NCI-H1436 (cell line): ENCODE measurements at places on chromosomes 5 and 9.

- no peak for DNase-seq
Observed at GRCh38 chr5:120124961-120125360, 339.1 kb upstream of the PRR16 start.

- DNase-seq, result no peak
Observed at GRCh38 chr5:145829708-145830361, 5.3 kb downstream of the PRELID2 start.

DNA sequence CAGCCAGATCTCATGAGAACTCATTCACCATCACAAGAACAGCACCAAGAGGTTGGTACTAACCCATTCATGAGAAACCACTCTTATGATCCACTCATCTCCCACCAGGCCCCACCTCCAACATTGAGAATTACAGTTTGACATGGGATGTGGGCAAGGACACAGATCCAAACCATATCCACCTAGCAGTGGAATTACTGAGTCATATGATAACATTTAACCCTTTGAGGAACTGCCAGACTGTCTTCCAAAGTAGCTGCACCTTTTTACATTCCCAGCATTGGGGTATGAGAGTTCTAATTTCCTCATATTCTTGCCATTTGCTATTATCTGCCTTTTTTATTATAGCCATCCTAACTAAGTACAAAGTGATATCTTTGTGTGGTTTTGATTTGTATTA, 51.9 kb downstream of the CTNNA1 start:
- DNase-seq, result no peak

DNA sequence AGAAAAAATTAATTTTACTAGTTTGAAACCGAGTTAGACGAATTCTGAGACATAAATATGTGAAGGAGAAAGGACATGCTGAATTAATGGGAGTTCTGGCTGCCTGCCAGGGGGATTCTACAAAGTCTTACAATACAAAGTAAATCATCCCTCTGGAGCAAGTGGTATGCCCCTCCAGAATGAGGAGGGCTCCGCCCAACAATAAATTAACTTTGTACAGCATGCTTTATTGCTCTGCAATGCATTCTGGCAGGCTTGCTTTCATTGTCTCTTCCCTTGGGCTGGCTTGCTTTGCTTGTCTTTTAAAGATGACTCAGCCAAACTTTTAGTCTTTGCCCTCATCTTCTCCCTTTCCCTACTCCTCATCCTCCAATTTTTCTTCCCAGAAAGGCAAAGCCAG, 11.7 kb upstream of the PCDHB1 start:
- peak; percentile 68 for DNase-seq

- peak; percentile 43 for DNase-seq
Observed at GRCh38 chr5:93800988-93801811, 59.8 kb upstream of the POU5F2 start.

DNA sequence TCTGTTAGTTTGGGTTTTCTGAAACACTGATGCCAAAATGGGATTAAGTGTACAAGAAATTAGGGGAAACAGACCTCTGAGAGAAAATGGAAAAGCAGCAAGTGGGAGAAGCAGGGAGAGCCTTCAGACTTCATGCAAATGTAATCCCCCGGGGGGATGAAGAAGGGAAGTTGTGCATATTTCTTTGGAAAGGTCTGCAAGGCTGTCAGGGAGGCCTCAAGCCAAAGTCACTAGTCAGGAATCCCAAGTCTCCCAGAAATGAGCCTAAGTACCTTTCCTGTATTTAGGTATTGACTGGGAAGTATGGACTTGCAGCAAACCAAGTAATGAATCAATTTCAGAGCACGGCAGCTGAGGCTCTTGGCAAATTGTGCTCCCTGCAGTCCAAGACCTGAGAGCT, 2.2 kb downstream of the FTMT start:
- no peak for DNase-seq

GRCh38 chr5:141898448-141899049, 20.3 kb upstream of the PCDH1 start:
- no peak for DNase-seq

GRCh38 chr9:33794560-33794959, 801 bp upstream of the PRSS3 start:
- DNase-seq, result peak; percentile 68

GRCh38 chr5:76855961-76856360, 6.1 kb downstream of the S100Z start:
- DNase-seq, result no peak

DNA sequence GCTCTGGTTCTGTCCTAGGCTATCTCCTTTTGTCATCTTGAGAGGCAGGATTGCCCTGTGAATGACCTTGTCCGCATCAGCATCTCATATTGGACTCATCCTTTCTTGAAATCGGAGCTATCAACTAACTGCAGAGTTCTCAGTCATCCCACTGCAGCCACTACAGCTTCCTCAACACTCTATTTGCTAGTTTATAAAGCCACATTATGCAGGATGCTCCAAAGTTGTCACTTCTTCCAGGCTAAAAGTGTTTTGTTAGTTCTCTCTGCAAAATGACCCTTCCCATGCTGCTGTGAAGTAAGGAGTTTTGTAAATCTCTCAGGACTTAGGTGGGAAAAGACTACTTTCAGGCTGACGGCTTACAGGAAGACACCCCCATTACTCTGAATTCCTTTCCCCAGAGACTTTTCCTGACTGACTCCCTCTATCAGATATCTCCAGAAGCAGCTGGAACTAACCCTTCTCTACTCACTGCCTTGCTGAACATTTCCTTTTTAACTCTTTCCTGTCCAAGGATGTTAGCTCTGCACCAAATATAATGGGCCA, 257.6 kb downstream of the NFIB start:
- DNase-seq, result no peak

DNA sequence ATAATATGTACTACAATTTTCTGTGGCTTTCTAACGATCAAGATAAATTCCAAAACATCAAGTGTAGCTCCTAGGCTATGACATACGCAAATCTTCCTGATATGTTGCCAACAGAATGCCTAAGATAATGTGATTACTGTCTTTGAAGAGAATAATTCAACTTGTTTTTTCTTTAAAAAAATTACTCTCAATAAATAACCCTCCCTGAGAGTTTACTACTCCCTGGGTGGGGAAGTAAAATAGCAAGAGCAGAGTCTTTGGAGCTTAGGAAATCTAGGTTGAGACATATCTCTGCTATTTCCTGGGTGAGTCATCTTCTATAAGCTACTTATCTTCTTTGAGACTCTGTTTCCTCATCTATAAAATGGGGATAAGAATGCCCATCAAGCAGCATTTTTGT, 201.2 kb downstream of the ACTL7B start:
- no peak for DNase-seq

DNA sequence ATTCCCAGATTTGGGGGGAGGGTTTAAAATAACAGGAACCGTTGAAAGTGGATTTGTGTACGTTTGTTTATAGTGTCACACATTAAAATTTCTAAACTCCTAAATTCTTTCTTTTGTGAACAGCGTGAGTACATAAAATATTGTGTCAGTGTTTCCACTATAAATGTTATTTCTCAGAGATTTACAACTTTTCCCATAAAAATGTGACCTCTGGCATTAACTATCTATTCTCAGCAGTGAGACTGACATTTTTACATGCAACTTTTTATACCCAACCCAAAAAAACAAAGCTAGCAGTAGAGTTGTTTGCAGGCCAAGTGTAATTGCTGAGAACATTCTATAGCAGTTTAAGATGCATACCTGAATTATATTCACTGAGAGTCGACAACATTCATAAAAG, 757.0 kb upstream of the ADAMTS16 start:
- no peak for DNase-seq

DNA sequence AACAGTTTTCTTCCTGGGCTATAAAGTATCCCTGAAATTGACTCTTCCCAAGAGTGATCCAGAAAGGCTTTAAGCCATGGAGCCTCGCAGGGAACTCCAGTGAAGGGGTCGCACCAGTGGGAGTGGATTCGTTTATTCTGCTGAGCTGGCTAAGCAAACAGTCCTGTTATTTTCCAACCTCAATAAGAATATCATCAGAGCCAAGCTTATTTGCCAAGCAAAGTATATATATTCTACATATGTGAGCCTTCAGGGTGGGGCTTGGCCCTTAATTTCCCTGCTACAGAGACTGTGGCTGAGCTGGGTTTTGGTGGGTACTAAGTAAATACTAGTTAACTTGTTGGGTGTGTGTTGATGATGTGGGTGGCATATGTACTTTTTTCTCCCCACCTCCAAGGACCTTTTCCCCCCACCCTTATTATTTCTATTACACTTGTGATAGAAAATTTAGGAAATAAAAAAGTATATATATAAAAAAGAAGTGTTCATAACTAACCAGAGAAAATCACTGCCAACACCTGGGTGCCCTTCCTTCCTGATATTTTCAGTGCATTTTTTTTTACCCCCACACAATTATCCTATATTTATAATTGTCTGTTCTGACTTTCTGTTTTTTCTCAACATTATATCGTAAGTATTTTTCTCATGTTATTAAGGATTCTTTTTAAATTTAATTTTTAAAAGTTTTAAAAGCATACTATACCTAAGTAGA, 5.3 kb downstream of the GSN start:
- no peak for DNase-seq

DNA sequence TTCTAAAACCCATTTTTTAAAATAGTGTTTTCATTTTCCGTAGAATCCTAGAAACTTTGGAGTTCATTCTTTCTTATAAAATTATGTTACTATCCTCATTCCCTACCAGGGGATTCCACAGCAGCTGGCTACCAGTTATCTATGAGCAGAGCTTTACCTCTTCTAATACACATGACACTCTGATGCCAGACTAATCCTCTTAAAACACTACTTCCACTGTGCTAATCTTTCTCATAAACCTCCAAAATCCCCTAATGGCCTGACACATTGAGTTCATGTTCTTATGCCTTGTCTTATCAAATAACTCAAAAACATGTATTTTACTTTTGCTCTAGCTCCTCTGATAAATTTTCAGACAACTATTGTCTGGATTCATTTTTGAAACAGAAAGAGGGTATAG, 633.6 kb upstream of the FTMT start:
- no peak for DNase-seq

GRCh38 chr9:131892162-131892707, 152.4 kb upstream of the RAPGEF1 start:
- peak; percentile 45 for DNase-seq

DNA sequence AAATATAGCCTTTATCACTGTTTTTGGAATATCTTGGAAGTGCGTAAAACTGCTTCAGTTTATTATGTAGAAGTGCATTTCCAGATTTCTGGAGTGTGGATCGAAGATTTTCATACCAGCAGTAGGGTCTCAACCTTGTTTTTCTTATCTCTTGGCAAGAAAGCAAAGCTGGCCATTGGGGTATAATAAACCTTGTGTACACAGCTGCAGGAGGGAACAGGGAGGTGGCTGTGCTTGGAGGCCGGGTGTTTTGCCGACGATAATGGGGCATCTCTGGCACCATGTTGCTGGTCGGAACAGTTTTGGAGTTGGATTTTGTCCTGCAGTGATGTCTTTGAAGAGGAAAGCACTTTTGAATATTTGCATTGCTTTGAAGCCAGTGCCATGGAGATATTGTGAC, 308.8 kb upstream of the DMRT1 start:
- DNase-seq, result peak; percentile 13

DNA sequence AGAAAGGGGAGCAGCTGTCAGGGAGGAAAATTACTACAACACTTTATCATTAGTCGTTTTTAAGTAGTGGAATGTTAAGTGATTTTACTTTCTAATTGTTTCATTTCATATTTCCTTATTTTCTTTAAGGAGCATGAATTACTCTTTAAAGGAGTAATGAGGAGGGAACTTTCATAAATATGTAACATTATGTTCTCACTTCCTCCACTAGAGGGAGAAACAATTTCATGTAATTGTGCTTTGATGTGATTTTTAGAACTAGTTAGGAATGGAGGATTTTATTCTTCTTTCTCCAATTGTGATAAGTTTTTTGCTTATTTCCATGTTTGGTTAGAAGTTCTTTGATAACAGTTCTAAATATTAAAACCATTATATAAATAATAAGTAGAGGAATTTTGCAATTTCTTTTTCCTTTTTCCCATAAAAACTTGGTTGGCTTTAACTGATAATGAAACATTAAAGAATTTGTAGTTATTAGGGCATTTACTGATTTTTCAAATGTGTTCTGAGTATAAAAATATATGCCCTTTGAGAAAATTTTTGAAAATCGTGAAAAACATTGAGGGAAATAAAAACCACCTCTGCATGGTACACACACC, 25.6 kb downstream of the CEP78 start:
- DNase-seq, result no peak

DNA sequence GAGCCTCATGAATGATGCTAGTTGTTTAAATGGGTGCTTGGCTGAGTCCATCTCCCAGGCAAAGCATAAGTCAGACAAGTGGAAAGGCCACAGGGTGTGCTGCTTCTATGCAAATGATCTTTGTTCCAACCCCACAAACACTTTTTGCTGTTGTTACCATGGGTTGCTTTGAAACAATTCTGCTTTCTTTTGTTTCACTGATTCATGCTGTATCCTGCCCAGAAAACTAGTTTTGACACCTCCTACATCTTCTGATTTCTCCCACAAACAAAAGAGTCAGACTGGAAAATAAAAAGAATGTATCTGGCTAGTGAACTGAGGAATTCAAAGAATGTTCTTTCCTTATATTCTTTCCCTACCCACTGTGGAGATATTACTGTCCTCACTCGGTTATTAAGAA, 298.6 kb downstream of the DIRAS2 start:
- DNase-seq, result no peak

GRCh38 chr9:116927726-116928125, 240.6 kb downstream of the TRIM32 start:
- DNase-seq, result no peak

GRCh38 chr9:23538461-23539003, 287.5 kb downstream of the ELAVL2 start:
- no peak for DNase-seq
